ENCODE measurements at places on chromosomes 2 and 18.

GRCh38 chr2:9234680-9235146, 28.1 kb downstream of the ASAP2 start:
- DNase-seq = no peak

GRCh38 chr2:151902829-151903228, 74.6 kb upstream of the ARL5A start:
- no peak for DNase-seq

- no peak for DNase-seq
These were observed 96.6 kb downstream of the NEDD4L start for GRCh38 chr18:58140387-58141325.

- DNase-seq = no peak
These were observed 470.1 kb upstream of the RAB12 start for GRCh38 chr18:8139127-8139527.

GRCh38 chr2:218138047-218138446, 12.2 kb downstream of the CXCR2 start:
- DNase-seq = no peak

GRCh38 chr2:219368690-219369191, 19.0 kb downstream of the DNPEP start:
- no peak for DNase-seq

- DNase-seq = no peak
These were observed 24.3 kb downstream of the OSBPL1A start for GRCh38 chr18:24373328-24373727.

DNA sequence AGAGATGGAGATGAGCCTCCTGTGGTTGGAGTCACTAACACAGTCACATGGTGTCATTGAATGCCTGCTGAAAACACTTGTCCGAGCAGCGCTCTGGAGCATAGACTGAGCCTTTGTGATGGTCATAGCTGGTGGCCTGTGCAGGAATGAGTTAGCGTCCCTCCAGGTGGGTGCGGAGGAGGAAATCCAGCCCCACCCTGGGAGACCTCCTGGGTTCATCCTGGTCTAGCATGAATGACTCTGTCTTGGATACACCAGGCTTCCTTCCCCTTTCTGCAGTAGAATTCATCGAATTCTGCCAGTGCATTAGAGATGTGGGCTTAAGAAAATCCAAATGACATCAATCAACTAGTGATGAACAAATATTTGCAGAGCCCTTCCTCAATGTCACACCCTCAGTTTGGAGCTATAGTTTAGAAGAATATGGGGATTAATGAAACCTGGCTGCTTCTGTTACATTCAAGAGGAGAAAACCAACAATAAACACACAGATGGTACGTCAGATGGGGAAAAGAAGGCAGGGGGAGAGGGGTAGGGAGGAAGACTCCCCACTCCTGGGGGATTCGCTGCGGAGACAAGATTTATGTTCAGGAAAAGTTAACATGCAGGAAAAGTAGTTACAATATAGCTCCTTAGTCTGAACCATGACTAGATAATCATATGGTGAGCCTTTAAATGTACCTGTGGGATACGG, 136.7 kb downstream of the DDX1 start:
- DNase-seq = no peak

GRCh38 chr2:133360190-133360589, 208.1 kb downstream of the NCKAP5 start:
- DNase-seq = no peak

DNA sequence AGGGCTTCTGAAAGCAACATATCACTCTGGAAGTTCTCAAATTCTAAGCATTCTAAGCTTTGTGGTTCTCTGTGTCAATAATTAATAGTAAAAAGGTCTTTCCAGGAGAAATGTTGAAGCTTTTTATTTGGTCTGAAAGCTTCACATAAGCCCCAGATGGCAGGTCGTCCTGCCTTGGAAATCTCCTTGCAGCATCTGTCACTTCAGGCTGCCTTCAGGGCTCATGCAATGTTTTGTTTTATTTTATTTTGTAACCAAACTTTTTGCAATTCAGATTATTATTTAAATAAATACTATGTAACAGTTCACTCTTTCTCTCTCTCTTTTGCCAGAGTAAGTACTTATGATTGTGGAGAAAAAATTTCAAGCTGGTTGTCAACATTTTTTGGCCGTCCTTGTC, 46.7 kb upstream of the FHOD3 start:
- DNase-seq = no peak

DNA sequence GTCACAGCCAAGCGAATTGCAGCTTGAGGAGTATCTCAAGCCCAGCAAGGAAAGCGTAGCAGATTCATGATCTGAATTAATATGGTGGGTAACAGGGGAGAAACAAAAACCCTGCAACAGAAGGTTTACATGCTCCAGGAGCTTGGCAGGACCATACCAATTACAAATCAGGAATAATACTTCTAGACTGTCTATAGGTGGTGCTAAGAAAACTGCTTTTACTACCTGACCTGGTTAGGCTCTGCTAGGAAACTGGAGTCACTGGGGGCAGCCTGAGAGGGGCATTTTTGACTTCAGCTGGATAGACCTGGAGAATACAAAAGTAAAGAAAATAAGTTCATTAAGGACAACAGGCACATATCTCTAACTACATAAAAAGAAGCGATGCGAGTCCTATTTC, 24.6 kb upstream of the SPOPL start:
- DNase-seq = no peak

- DNase-seq = no peak
These were observed 54.7 kb downstream of the DTNB start for GRCh38 chr2:25618676-25619075.

DNA sequence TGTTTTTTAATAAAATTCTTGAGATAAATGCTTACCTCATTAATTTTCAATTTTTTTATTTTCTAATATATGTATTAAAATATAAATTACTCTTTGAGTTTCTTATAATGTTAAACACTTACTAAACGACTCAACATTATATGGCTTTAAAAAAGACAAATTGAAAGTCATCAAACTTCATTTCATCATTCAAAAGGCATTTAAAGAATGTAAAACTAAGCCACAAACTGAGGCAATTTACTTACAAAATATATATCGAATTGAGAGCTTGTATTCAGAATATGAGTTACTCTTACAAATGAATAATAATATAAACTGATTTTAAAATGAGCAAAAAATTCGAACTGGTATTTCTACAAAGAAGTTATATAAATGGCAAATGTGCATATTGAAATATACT, 1262.2 kb upstream of the PIK3C3 start:
- DNase-seq = no peak
